AG09319 (cell line): ENCODE measurements at places on chromosomes 7 and 10.

DNA sequence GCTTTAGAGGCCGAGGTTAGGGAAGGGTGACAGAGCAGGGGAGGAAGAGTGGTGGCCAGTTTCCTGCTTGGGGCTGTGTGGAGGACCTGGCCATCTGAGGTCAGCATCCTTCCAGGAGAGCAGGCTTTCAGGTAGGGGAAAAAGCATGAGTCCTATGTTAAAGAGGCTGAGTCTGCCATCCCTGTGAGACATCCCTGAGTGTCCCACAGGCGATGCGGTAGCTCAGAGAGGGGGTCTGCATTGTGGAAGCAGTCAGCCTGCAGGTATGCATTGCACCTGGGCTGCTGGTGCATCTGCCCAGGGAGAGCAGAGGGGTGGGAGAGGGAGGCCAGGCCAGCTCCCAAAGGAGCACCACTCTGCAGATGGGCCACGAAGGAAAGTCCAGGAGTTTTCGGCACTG lies 282.1 kb upstream of the ZNF32 start:
- DNase-seq = no peak

GRCh38 chr10:43156590-43157341 lies 18.5 kb downstream of the CSGALNACT2 start:
- DNase-seq = no peak

DNA sequence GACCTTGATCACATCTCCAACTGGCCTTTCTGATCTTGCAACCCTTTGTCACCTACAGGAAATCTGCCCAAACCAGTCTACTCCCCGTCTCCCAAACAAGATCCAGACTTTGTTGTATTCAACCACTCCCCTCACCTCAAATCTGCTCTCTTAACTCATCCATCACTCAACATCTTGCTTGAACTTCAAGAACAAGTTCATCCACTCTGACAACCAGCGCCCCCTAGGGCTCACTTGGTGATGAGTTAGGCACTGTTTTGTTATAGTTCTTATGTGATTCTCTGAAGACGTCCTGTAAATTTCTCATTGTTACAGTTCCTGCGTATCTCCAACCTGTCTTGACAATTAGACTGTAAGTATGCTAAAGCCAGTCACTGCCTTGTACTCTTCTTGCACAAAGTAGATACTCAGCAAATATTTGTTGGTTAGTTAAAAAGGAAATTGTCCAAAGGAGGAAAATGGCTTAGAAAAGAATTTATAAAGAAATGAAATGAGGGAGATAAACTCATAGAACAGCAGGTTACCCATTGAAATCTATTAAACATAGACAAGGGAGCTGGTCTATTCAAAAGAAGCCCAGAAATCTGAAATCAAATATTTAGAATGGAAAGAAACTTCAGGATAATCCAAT lies 5.3 kb downstream of the FRMD4A start:
- no peak for DNase-seq

DNA sequence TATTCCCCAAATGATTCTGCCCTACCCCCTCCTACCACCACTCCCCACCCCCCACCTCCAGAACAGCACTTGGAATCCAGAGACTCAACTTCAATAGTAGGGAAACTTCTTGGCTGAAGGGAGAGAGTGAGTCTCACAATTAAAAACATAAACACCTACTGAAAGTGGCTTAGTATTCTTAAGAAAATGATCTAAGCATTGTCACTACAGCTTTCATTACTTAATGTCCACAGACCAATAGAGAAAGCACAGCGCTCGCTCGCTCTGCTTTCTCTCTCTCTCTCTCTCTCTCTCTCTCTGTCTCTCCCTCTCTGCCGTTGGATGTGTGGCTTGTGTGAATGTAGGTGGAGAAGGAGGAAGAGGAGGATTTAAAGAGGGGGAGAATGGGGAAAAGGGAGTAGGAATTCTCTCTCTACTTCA lies 1.5 kb upstream of the SEMA3A start:
- peak; percentile 46 for DNase-seq

DNA sequence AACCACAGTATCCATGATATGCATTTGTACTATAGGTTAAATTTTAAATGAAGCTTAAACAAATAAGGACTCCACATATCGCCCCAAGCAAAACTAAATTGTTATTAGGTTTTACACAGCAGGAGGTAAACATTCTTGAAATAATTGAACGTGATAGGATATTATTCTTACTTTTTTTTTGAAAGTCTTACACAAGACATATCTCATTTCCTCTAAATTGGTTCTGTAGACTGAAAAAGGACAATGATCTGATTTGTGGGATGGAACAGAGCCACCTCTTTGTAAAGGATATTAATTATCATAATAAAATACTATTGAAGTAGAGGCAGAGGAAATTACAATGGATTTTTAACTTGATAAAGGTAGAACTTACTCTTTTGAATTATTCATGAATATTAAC lies 155.1 kb upstream of the SEMA3D start:
- no peak for DNase-seq

DNA sequence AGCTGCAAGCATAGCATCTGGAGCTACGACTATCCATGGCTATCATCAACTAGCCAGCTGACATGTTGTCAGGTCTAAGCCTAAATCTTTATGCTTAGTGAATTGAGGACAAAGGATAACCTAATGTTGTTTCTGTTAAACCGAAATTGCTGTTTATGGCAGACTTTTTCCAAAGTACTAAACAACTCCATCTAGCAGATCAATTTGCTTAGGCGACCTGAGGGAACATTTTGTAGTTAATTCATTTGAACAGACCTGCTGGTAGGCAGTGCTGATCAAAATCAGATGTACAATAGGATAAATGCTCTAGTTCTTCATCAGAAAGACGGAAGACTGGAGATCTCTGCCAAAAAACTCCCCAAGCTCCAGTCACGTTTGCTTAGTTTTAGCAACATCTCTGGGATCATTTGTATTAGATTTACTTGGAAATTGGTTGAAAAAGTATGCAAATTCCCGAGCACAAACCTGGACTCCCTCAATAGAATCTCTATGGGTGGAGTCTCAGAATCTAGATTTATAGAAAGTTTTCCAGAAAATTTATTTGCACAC lies 301.6 kb upstream of the NRP1 start:
- DNase-seq = no peak

DNA sequence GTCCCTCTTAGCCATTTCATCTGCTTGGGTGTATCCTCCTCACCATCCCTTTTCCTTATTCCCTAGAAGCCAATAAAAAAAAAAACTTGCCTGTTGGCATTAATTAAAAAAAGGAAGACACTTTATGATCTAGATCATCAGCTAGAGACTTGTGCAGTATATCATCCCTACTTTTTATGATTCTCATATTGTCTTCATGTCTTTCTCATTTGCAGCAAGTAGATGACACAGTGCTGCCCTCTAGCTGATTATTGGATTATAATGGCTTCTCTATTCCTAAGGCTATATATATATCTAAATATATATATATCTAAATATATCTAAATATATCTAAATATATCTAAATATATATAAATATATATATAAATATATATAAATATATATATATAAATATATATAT lies 272.4 kb upstream of the LRGUK start:
- peak; percentile 30 for DNase-seq

- no peak for DNase-seq
Observed at GRCh38 chr7:27883696-27884095, 143.7 kb downstream of the TAX1BP1 start.

GRCh38 chr10:97373456-97373855 lies 27.7 kb downstream of the RRP12 start:
- DNase-seq = no peak
